Activated CD8-positive, alpha-beta T cell treated with anti-CD3 and anti-CD28 coated beads, Interleukin-2, amount 10 ng/mL, durations not matched to agents 7 days and 5 days (primary cell): ENCODE measurements at places on chromosomes 5 and 9.

- DNase-seq: no peak
- no peak overlapping the region for H3K4me3 ChIP-seq
- H3K27ac ChIP-seq: no peak overlapping the region
- no peaks in the 10 kb centered on the region for H3K4me1 ChIP-seq
Measured at GRCh38 chr9:130642926-130643325, 21.5 kb upstream of the PRDM12 start.

DNA sequence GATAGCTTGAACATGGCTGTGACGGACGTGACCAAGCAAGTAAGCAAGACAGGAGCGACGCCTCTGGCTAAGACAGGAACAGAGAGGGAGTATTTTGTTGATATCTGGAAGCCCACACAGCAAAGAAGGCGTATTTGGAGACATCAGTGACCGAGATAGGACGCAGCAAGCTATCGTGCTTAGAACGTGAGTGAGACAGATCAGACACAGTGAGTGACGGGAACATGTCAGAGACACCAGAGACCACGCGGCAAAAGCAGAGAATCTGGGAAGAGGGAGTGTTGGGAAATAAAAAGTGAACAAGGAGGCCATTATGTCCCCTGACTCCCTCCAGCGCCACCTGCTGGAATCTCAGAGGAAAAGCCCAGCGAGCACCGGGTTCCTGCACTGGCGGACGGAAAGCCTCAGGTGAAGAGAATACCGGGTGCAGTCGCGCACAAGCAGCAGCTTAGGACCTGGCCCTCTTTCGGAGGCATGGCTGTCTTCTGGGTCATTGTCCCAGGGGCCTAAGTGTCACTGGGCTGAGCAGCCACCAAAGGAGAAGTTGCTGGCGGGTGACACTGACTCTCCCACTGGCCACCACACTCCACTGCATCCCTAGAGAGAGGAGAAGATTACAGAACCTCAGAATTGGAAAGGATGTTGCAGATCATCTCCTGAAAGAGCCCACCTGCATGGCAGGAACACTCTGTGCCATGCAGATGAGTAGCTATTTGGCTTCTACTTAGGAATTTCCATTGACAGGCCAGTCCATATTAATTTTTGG, 99.1 kb downstream of the FBXO38 start:
- peaks cover 7% of the 10 kb centered on the region for H3K27me3 ChIP-seq
- H3K36me3 ChIP-seq: no peaks in the 10 kb centered on the region
- H3K4me1 ChIP-seq: no peaks in the 10 kb centered on the region
- H3K27ac ChIP-seq: no peak overlapping the region
- DNase-seq: peak; percentile 71

- peaks cover 45% of the 10 kb centered on the region for H3K27me3 ChIP-seq
- no peak overlapping the region for H3K27ac ChIP-seq
- peaks cover 13% of the 10 kb centered on the region for H3K4me1 ChIP-seq
- DNase-seq: no peak
- H3K4me3 ChIP-seq: no peak overlapping the region
Measured at GRCh38 chr5:159309689-159310433, 20.4 kb downstream of the IL12B start.

DNA sequence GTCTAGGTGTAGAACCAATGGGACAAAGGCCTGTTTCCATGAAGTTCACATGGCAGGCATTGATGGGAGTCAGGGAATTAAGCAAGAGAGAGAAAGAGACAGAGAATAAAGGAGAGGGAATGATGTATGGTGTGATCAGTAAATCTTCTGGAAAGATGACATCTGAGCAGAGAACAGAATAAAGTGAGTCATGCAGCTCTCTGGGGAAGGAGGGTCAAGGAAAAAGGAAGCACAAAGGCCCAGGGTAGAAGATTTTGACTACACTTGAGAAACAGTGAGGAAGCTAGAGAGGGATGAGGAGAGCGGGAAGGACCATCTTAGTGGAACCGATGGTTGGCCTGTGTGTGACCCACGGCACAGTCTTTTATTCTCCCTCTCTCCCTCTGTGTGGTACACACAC, 425.9 kb downstream of the SPOCK1 start:
- no peak overlapping the region for H3K27ac ChIP-seq
- no peak for DNase-seq
- H3K36me3 ChIP-seq: no peaks in the 10 kb centered on the region
- H3K4me1 ChIP-seq: no peaks in the 10 kb centered on the region
- H3K27me3 ChIP-seq: no peaks in the 10 kb centered on the region
